ENCODE measurements at places on chromosomes 11 and 22.

DNA sequence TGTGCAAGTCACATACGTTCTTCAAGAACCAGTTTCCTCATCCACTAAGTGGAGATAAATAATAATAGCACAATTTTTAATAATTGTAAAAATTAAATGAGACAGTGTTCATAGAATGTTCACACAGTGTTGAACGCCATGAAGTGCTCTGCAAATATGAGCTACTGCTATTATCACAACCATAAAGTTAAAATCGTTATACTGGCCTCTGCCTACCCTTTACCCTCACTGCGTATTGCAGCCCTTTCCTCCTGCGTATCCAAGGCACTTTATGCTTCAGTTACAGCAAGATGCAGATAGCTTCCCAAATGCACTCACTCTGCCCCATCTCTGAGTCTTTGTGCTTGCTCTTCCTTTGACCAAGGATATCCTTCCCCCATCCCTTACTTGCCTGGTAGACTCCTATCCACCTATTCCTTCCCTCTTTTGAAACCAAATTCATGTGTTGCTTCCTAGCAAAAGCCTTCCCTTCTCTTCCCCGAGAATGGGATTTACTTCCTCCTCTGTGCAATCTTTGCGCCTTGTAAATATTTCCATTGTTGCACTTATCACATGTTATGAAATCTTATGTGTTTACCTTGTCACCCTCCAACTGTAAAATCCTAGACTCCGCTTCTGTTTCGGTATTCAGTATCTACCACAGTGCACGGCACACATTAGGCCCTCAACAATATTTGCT is 196.9 kb downstream of the ADAMTS15 start:
- no peaks in the 10 kb centered on the region for H3K27me3 ChIP-seq
- H3K4me1 ChIP-seq = peaks cover 3% of the 10 kb centered on the region
- no peak overlapping the region for H3K4me3 ChIP-seq
- H3K27ac ChIP-seq = no peak overlapping the region

DNA sequence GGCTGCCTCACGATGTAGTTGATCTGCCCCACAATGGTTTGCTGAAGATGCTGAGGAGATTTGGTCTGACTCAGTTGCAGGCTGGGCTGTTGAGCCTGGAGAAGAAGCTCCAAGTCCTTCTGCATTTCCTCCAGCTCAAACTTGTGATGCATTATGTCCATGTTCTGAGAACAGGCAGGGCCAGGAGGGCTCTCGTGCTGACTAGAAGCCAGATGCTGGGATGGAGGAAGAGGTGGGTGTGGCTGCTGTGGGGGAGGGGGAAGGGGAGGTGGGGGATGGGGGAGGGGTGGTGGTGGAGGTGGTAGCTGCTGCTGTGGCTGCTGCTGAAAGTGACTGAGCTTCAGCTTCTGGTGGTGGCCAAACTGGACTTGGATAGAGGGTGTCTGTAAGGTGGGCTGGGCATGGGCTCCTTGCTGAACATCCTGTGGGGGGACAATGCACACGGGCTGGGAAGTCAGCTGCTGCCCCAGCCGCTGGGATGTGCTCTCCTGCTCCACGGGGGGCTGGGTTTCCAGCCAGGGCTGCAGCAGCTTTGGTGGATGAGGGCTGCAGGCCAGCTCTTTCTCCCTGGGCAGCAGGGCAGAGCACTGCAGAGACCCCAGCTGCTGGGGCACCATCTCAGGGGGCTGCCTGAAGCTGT is 42.1 kb downstream of the TRIM66 start:
- no peaks in the 10 kb centered on the region for H3K27me3 ChIP-seq
- H3K4me3 ChIP-seq = no peak overlapping the region
- H3K36me3 ChIP-seq = peaks cover 80% of the 10 kb centered on the region
- no peak overlapping the region for H3K27ac ChIP-seq

GRCh38 chr11:130592056-130592455 is 143.6 kb downstream of the ADAMTS15 start:
- H3K27me3 ChIP-seq = no peaks in the 10 kb centered on the region
- DNase-seq = peak; percentile 21
- no peak overlapping the region for H3K27ac ChIP-seq
- no peaks in the 10 kb centered on the region for H3K4me1 ChIP-seq
- H3K36me3 ChIP-seq = no peaks in the 10 kb centered on the region

- no peaks in the 10 kb centered on the region for H3K4me1 ChIP-seq
- H3K4me3 ChIP-seq = no peak overlapping the region
- DNase-seq = no peak
- no peaks in the 10 kb centered on the region for H3K27me3 ChIP-seq
- H3K36me3 ChIP-seq = no peaks in the 10 kb centered on the region
Measured at GRCh38 chr11:41245704-41246398, 213.6 kb downstream of the LRRC4C start.

- no peaks in the 10 kb centered on the region for H3K4me1 ChIP-seq
- H3K27ac ChIP-seq = no peak overlapping the region
- H3K4me3 ChIP-seq = no peak overlapping the region
- H3K27me3 ChIP-seq = no peaks in the 10 kb centered on the region
- peak; percentile 32 for DNase-seq
Measured at GRCh38 chr11:109734566-109734965, 312.6 kb downstream of the C11orf87 start.

DNA sequence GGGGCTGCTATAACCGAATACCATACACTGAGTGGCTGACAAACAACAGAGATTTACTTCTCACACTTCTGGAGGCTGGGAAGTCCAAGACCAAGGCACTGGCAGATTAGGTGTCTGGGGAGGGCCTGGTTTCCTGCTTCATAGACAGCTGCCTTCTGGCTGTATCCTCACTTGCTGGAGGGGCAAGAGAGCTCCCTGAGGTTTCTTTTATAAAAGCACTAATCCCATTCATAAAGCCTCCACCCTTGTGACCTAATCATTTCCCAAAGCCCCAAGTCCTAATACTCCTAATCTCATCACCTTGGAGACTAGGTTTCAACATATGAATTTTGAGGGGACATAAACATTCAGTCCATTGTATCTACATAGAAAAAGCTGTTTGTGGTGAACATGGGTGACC is 131.8 kb downstream of the KIRREL3 start:
- no peak overlapping the region for H3K27ac ChIP-seq
- peaks cover 2% of the 10 kb centered on the region for H3K4me1 ChIP-seq
- no peak for DNase-seq
- H3K36me3 ChIP-seq = no peaks in the 10 kb centered on the region
- H3K27me3 ChIP-seq = peaks cover 6% of the 10 kb centered on the region

GRCh38 chr22:26109686-26110315 is 59.5 kb upstream of the SEZ6L start:
- no peaks in the 10 kb centered on the region for H3K36me3 ChIP-seq
- no peak for DNase-seq

DNA sequence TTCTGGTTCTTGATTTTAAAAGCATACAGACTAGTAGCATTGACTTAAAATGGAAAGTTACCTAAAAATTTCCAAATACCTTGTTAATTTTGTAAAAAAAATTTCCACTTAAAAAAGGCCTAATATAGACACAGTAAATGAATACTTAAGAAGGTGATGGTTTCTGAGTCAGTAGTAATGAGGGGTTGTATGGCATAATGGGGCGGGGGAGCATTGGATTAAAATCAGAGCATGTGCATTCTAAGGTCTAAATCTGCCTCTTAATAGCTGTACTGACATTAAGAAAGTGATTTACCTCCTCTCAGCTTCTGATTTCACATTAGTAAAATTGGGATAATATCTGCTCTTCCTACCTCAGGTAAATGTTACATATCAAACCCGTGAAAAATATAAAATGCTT is 446.5 kb downstream of the AASDHPPT start:
- H3K27me3 ChIP-seq = no peaks in the 10 kb centered on the region
- DNase-seq = no peak
- no peak overlapping the region for H3K4me3 ChIP-seq
- H3K27ac ChIP-seq = no peak overlapping the region
- H3K4me1 ChIP-seq = no peaks in the 10 kb centered on the region

GRCh38 chr11:45232341-45233080 is 53.6 kb downstream of the SYT13 start:
- H3K36me3 ChIP-seq = no peaks in the 10 kb centered on the region
- peaks cover 19% of the 10 kb centered on the region for H3K27me3 ChIP-seq
- no peak overlapping the region for H3K4me3 ChIP-seq

- peak overlapping the region; percentile 43 for H3K4me3 ChIP-seq
- peak; percentile 97 for DNase-seq
- no peak overlapping the region for H3K27ac ChIP-seq
- no peaks in the 10 kb centered on the region for H3K27me3 ChIP-seq
- H3K36me3 ChIP-seq = no peaks in the 10 kb centered on the region
Measured at GRCh38 chr11:63710476-63711217, 29.3 kb downstream of the RTN3 start.

GRCh38 chr11:92154110-92154509 is 70.5 kb upstream of the FAT3 start:
- H3K27me3 ChIP-seq = no peaks in the 10 kb centered on the region
- H3K4me3 ChIP-seq = no peak overlapping the region
- no peak overlapping the region for H3K27ac ChIP-seq
- H3K4me1 ChIP-seq = no peaks in the 10 kb centered on the region

DNA sequence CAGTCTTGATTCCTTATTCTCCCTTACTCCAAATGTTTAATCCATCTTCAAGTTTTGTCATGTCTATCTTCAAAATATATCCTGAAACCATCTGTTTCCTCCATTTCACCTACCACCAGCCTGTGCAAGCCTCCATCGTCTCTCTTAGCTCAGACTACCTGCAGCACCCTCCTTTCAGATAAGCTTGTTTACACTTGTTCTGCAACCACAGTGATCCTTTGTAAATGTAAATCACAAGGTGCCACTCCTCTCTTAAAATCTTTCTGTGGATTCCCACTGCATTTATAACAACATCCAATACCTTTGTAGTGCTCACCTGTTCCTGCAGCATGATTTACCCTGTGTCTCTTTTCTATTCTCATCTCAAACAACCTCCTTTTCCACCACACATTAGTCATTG is 31.8 kb upstream of the GPR83 start:
- H3K27me3 ChIP-seq = no peaks in the 10 kb centered on the region
- H3K27ac ChIP-seq = no peak overlapping the region
- no peak for DNase-seq
- H3K4me3 ChIP-seq = no peak overlapping the region

DNA sequence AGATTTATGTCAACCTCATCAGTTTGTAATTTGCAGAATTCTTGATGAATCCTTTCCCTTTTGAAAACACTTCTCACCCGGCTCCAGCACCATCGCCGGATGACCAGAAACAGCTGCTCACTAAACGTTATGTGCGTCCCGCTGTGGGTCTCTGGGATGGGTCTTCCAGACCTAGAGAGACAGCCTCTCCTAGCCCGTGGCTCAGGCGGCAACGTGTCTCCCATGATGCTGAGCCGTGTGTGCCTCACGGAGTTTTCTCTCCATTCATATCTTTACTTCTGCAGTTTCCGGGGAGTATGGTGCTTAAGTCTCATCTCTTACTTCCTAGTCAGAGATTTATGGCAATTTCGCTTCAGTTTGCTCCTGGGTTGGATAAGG is 25.0 kb upstream of the ACR start:
- DNase-seq = no peak
- no peaks in the 10 kb centered on the region for H3K36me3 ChIP-seq
- H3K27me3 ChIP-seq = no peaks in the 10 kb centered on the region
- H3K4me1 ChIP-seq = peaks cover 10% of the 10 kb centered on the region
- no peak overlapping the region for H3K27ac ChIP-seq

DNA sequence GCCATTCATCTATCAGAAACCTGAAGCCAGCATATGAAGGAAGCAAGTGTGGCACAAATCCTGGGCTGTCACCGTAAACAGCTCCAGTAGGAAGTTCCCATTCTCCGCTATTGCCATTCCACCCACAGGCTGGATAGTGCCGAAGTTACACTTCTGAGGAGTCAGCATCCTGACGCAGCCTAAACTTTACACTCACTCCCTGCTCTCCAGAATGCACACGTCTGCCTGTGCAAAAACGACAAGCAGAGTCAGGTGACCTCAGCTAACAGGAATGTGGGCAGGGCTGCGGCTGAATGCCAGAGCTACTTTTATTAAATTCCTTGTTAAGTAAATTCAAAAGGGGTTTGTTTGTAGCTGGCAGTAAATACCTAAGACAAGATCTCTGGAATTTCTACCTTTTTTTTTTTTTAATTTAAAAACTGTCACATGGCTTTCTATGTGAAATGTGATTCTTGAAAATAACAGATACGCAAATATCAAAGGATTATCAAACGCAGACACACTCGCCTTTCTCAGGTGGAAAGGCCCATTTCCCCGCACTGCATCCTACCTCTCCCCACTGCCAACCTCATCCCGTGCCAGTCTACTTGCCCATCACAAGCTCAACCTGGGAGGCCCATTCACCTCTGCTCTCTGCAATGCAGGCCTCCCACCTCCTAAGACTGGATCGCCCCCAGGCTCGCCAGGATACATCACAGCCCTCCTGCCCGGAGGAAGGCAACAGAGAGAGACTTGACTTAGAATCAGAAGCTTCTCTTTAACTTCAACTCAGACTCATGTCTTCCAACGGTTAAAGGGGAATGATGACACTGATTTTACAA is 33.5 kb downstream of the NFRKB start:
- DNase-seq = peak; percentile 86
- H3K27me3 ChIP-seq = no peaks in the 10 kb centered on the region
- H3K4me1 ChIP-seq = peaks cover 8% of the 10 kb centered on the region
- H3K4me3 ChIP-seq = no peak overlapping the region

DNA sequence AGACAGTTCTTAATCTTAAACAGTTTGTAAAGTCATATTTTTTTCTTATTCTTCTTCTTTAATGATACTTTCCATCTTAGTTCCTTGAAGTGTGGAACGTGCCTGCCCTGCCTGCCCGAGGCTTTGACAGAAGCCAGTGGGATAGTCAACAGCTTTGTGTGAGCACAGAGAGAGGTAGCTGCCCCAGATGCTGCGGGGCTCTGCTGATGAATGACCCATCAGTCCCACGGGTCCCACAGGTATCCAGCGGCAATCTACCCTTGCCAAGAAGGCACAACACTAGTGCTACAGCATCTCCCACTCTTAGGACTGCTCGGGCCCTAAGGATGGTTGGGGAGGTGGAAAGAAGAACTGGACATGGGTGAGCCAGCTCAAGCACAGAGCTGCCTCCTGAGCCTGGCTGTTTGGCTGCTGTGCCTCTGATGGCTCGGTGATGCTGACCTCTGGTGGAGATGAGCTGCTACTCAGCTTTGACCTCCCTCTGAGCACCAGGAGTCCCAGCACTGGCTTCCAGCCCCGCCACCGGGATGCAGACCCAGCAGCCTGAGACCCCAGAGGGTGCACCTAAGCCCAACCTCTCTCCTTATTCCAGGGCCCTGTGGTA is 11.8 kb upstream of the APLNR start:
- peaks cover 23% of the 10 kb centered on the region for H3K27me3 ChIP-seq
- H3K4me1 ChIP-seq = no peaks in the 10 kb centered on the region
- no peak overlapping the region for H3K4me3 ChIP-seq
- no peak overlapping the region for H3K27ac ChIP-seq

GRCh38 chr22:45975164-45976161 is 1.5 kb downstream of the WNT7B start:
- H3K27me3 ChIP-seq = peaks cover 13% of the 10 kb centered on the region
- no peak for DNase-seq
- H3K27ac ChIP-seq = no peak overlapping the region
- H3K4me1 ChIP-seq = peaks cover 67% of the 10 kb centered on the region
- H3K4me3 ChIP-seq = no peak overlapping the region
- no peaks in the 10 kb centered on the region for H3K36me3 ChIP-seq

- H3K27me3 ChIP-seq = no peaks in the 10 kb centered on the region
- no peak for DNase-seq
- H3K4me1 ChIP-seq = peaks cover 2% of the 10 kb centered on the region
- H3K27ac ChIP-seq = no peak overlapping the region
- H3K4me3 ChIP-seq = no peak overlapping the region
- no peaks in the 10 kb centered on the region for H3K36me3 ChIP-seq
Measured at GRCh38 chr11:14362611-14363010, 3.6 kb upstream of the RRAS2 start.

GRCh38 chr11:70854201-70854600 is 398.2 kb downstream of the SHANK2 start:
- H3K4me3 ChIP-seq = no peak overlapping the region
- H3K4me1 ChIP-seq = no peaks in the 10 kb centered on the region
- no peaks in the 10 kb centered on the region for H3K27me3 ChIP-seq
- no peaks in the 10 kb centered on the region for H3K36me3 ChIP-seq
- no peak overlapping the region for H3K27ac ChIP-seq
- DNase-seq = no peak

All from mesenchymal stem cell (in vitro differentiated cells and primary cell).